ENCODE measurements at places on chromosomes 4 and X.

GRCh38 chrX:11741574-11741973 is 16.5 kb upstream of the MSL3 start:
- no peak for DNase-seq

DNA sequence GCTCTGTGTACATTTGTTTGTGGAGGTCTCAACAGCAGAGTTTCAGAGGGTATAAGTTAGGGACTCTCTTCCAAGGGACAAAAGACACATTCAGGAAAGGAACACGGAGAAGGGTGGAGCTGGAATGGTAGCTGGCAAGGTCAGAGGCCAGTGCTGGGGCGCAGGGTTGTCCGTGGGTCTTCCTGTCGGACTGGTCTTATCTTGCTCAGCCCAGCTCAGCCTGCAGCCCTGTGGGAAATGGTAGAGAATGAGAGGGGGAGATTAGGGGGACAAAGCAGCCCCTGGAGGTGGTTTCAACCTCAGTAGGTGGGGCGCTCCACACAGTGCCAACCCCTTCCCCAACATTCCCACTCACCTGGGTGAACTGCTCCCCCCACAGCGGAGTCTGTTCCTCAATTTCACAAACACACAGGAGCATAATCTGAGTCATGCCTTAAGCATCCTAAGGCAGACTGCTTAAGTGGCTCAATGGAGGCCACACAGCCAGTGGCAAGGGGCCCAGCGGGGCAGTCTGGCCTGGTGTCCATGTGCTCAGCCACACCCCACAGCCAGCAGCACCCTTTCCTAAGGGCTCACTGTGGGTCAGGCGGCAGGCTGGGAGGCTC is 6.9 kb upstream of the HDAC6 start:
- no peak for DNase-seq

- no peak for DNase-seq
Measured at GRCh38 chrX:40446921-40447320, 133.8 kb upstream of the ATP6AP2 start.

- DNase-seq = no peak
Measured at GRCh38 chr4:163384434-163384833, 40.7 kb downstream of the NPY5R start.

DNA sequence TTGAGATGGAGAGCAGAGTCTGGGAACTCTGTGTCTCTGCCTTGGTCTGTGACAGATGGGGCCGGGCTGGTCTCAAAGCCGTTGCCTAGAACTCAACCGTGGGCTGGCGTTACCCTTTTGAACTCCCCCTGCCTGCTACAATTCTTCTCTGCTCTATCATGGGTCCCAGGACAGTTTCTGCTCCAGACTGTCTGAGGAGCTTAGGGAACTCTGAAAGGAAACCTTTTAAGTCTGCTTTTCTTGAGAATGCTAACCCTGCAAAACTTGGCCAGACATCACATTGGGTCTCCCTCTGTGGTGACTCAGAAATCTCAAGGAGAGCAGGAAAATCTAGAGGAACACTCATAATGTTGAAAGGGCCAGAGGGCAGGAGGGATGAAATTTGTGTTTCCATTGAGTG is 240.6 kb downstream of the CBR4 start:
- DNase-seq = no peak

GRCh38 chr4:153522802-153523094 is 56.6 kb downstream of the TMEM131L start:
- no peak for DNase-seq

DNA sequence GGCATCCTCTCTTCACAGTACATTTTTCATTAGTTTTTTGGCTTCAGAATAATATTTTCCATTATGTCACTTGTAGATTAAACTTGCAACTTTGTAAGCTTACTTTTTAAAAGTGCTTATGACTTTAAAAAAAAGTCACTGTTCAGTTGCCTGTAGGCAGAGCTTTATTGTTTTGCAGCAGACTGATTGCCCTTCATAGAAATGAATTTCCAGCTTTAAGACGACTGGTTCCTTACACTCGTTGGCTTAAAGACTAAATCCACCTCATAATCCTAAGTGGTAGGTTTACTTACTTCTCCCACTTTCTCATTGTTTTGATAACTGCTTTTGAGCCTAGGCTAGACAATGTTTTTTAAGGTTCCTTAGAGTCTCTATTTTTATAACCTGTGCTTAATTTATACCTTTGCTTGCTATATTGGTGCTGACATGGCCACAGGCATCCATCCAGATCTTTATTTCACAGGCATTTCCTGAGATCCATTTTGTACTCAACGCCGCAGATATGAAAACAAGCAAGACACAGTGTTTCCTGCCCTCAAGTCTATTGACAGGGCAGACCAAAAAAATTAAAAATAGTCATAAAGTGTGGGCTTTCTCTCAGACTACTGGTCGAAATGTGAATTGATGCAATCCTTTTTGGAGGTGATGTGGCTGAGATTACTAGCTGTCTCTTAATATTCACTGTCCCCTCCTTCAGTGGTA is 12.6 kb upstream of the IL13RA2 start:
- DNase-seq = no peak

GRCh38 chr4:169348541-169348940 is 77.8 kb upstream of the SH3RF1 start:
- peak; percentile 63 for DNase-seq

DNA sequence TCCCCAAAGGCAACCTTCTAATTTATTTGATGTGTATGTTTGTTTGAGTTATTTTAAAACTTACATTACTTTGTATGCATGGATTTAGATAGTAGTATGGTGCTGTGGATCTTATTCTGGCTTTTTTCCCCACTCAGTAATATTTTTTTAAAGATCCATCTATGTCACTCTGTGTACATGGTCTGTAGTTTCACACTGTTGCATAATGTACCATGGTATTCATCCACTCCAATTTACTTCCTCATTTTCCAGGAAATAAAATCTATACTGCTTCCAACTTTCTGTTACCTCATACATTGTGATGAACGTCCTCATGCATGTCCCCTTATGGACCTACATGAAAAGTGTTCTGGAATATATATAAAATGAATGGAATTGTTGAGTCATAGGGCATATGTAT is 17.6 kb downstream of the ARMCX2 start:
- no peak for DNase-seq

DNA sequence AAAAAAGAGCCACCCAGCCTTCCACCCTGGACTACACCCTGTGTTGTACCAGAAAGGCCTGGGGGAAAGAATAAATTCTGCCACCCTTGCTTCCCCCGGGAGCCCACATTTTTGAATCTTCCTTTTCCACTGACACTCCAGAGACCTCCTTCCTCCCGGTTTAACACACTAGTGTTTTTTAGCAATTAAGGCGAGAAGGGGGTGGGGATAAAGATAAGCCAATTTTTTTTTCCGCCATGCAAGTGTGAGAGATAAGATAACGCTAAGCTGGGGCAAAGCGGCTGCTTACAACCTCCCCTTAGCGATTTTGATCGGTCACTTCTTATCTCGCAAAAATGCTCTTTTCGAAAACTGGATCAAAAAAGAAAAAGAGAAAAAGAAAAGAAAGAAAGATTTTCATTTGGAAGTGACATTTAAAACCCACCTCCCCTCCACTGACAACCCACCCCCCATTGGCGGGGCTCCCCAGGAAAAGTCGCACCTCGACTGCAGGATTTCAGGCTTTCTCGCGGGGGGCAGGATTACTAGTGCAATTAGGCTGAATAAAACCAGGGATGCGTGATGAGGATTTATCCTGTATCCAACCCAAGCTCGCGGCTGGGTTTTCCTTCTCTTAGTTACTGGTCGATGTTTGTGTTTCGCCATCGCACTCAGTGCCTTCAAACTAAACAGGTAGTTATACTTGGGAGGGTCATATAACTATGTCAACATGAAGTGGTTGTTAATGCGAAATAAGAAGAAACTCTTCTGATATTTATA is 6.0 kb upstream of the BCOR start:
- no peak for DNase-seq

- no peak for DNase-seq
Measured at GRCh38 chr4:119206178-119206577, 6.3 kb upstream of the USP53 start.

GRCh38 chrX:79325263-79325958 is 41.7 kb downstream of the ITM2A start:
- DNase-seq = no peak

DNA sequence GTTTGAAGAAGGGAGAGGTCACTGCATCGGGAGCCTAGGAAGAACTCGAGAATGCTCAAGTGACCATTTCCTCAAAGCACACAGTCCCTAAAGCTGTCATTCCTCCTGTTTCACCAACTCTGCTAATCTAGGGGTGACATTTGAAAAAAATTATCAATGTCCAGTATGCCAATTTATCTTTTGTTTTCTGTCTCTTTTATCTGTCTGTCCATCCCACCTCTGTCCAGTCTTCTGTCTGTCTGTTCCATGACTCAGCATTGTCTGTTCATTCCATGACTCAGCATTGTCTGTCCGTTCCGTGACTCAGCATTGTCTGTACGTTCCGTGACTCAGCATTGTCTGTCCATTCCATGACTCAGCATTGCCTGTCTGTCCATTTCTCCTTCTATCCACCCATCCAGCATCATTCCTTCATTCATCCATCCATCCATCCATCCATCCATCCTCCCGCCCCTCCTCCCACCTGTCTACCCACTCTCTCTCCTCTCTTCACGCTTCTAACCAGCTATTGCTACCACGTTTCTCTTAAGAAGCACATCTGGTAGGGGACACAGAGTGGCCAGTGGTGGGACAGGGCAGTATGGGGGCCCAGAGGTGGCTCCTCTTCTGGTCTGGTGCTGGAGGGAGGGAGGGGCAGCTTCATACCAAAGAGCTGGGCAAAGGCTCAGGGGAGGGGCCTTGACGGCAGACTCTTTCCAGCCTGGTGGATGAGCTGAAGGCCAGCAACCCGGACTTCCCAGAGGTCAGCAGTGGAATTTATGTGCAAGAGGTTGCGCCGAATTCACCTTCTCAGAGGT is 34.1 kb downstream of the HTRA3 start:
- no peak for DNase-seq

GRCh38 chrX:23694606-23695005 is 27.3 kb downstream of the PRDX4 start:
- DNase-seq = peak; percentile 24

- DNase-seq = no peak
Measured at GRCh38 chr4:95627024-95627605, 78.3 kb upstream of the UNC5C start.

DNA sequence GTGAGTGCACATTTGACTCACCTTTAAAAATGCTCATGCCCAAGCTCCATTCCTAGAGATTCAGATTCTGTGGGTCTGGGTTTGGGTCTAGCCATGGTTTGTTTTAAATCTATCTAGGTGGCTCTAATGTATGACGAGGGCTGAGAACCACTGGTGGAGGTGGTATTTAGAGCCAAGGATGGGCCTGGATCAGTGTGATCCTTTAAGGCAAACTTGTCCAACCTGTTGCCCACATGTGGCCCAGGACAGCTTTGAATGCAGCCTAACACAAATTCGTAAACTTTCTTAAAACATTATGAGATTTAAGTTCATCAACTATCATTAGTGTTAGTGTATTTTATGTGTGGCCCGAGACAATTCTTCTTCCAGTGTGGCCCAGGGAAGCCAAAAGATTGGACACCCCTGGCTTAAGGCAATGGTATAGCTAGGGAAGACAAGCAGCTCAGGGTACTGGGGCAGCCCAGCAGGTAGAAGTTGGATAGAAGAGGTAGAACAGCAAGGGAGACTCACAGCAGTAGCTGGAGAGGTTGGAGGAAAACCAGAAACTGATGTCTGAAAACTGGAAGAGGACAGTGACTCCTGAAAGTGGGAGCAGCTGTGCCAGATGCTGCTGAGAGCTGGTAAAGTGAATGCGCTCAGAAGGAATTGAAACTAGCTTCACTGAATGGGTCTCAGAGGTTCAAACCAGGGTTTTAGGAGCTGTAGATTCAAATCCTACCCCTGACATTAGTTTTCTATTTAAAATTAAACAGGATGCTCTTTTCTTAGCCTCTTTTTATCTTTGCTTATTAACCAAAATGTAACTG is 18.2 kb downstream of the ADD1 start:
- DNase-seq = no peak

GRCh38 chr4:16255730-16256129 is 29.5 kb upstream of the TAPT1 start:
- no peak for DNase-seq

DNA sequence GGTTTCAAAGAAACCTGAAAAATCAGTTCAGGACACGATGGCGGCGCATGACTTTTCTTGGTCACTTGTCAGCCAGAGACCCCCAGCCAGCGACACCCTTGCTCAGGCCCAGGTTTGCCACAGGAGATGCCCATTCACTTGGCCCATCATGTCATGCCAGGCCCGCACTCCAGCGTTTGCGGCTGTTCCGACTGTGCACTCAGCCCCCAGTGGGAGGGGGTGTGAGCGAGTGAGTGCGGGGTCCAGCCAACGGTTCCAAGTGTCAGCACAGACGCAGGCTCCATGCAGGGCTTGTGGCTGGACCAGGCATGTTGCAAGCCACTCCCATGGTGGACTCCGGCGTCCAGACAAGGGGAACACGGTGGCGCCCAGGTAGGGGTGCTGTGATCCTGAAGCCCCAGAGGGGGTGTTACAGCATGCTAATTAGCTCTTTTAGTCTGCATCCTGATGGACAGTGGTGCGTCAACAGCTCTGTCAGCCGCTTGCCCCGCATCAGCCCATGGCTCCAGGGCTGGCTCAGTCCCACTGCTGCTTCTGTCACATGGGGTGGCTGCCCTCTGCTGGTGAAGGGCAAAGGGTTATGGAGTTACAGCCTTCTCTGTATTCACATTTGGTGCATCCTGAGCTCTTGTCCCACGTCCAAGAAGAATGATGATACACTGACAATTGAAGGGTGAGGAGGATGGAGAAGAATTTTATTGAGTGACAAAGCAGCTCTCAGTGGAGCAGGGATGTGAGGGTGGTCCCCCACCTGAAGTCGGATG is 3.7 kb upstream of the MAEA start:
- DNase-seq = no peak

GRCh38 chrX:15816886-15817285 is 26.6 kb downstream of the ZRSR2 start:
- DNase-seq = no peak

- no peak for DNase-seq
Measured at GRCh38 chrX:6667048-6667768, 132.3 kb upstream of the VCX3A start.

- DNase-seq = no peak
Measured at GRCh38 chr4:19309378-19309777, 942.3 kb upstream of the SLIT2 start.

All from putamen (tissue), 1 donor.